ENCODE measurements at places on chromosomes 2 and 18.

- DNase-seq = no peak
Measured at GRCh38 chr2:218023636-218024035, 20.8 kb upstream of the TNS1 start.

DNA sequence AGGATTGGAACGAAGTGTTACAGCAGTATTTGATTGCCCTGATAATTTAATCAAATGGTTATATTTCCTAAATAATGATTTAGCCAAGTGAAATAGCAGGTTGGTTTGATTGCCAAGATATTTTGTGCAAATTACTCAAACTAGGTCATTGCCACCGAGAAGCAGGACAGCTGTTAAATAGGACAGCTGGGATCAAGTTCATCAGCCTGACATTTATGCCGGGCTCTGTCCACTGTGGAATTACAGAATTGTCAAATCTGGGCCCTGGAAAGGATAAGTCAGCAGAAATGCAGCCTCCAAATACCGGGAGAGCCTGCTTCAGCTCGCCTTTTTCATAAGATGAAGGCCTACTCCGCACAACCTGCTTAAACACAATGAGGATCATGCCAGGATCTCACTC lies 73.9 kb upstream of the RPL31 start:
- no peak for DNase-seq

- DNase-seq = no peak
Measured at GRCh38 chr2:45585267-45585861, 25.7 kb downstream of the SRBD1 start.

- no peak for DNase-seq
Measured at GRCh38 chr2:67854103-67854743, 208.6 kb downstream of the C1D start.

DNA sequence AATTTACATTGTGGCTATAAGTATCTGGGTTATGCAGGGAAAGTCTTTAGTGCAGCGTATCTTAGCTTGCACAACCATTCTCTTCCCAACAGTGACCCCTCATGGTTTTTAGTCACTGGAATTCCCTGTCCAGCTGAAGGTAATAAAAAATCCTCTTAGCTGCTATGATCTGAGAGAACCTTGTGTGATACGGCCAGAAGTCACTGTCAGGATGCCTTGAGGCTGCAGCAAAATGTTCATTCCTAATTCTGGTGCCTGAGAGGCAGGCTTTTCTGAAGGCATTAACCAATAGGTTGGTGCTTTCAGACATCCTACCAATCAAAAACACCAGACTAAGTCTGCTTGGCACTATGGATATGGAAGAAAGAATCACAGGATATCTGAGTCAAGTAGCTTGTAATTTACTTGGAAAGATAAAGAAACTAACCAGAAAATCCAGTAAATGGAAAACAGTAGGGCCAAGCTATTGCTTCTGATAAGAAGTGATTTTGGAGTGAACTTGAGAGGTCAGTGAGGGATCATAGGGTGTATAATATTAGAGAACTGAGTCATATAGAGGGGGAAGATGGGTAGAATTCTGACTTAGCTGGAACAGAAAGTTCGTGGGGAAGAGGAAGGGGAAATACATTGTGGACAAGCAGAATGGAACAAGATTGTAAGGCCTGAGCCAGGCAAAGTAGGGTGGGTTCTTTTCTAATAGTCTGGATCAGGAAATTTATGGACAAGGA lies 89.0 kb upstream of the SLC14A2 start:
- DNase-seq = no peak

DNA sequence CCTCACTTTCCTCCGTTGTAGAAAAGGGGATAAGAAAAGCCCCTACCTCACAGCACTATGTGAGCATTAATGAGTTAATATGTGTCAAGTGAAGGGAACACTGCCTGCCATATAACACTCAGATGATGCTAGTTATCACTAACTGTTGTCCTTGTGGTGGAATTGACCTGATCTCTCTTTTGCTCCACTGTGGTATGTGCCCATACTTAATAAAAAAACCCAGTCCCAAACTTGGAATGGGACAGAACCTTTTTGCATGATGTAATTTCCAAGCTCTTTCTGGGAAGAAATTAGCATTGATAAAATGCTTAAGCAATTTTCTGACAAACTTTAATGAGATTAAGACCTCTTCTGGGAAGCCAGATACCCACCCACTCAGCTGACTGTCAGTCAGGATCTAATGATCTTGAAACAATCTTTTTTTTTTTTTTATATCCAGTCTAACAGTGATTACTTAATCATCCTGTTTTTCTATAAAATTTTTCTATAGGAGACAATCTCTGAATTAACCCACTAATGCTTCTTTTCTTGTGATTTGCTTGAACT lies 158.7 kb downstream of the ZBTB7C start:
- DNase-seq = no peak

DNA sequence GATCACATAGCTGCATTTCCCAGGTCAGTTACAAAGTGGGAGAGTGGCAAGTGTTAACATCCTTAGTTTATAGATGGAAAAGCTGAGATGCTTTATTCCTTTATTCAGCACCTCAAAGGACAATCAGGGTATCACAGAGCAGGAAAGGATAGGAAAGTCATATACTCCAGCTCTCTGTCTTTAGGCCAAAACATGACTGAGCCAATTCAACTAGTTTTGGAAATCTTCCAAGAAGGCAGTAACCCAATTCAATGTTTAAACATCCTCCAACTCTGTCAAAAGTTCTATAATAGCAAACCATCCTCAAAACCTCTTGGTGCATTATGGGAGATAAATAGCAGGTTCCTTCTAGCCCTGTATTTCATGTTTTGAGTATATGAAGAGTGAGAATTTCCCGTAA lies 25.2 kb downstream of the CASP8 start:
- no peak for DNase-seq

DNA sequence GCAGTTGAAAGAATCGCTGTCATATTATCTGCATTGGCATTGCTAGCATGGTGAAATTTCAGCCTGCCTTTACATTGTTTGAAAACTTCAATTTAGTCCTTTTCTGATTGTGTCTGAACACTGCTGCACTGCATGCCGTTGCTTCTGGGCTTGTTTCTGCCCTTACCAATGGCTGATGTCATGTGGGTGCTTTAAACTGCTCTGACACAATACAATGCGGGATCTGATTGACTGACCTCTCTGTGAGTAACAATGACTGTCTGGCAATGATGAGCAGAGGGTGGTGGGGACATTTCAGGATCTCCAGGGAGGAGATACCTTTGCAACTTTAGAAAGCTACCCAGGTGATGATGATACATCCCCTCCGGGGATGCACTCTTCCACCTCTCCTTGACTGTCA lies 119.5 kb upstream of the ZBTB14 start:
- no peak for DNase-seq

- DNase-seq = no peak
Measured at GRCh38 chr2:206831442-206831995, 66.1 kb downstream of the FASTKD2 start.

Measured in H54 (cell line).